ENCODE measurements at places on chromosomes 12 and 14. TPM values are rescaled to one million over a fixed set of nuclear protein-coding genes. Genes with fewer than 3 reads are reported as not detected.
A peak's percentile ranks its signal among the peaks of the same experiment; 100 is the strongest.

- no peak for DNase-seq
Observed at GRCh38 chr12:19196959-19197630, 67.6 kb downstream of the PLEKHA5 start.

GRCh38 chr12:132129007-132129406, 15.1 kb downstream of the DDX51 start:
- DNase-seq: no peak

GRCh38 chr12:1776170-1776921, 44.0 kb upstream of the LRTM2 start:
- DNase-seq: peak; percentile 7

Gene ENDOU
- total RNA-seq: not detected

Gene HOXC4
- 1.9 TPM for total RNA-seq

Data from H4 (cell line).